ENCODE measurements at places on chromosomes 12 and 14.
A peak's percentile ranks its signal among the peaks of the same experiment; 100 is the strongest.

GRCh38 chr12:131058700-131059099 is 105.0 kb downstream of the ADGRD1 start:
- DNase-seq: no peak

- no peak for DNase-seq
Observed at GRCh38 chr14:73718418-73719251, 4.5 kb upstream of the PNMA1 start.

- no peak for DNase-seq
Observed at GRCh38 chr12:127393896-127394295, 873.1 kb upstream of the TMEM132C start.

GRCh38 chr12:83573671-83574070 is 887.0 kb downstream of the TMTC2 start:
- DNase-seq: no peak

DNA sequence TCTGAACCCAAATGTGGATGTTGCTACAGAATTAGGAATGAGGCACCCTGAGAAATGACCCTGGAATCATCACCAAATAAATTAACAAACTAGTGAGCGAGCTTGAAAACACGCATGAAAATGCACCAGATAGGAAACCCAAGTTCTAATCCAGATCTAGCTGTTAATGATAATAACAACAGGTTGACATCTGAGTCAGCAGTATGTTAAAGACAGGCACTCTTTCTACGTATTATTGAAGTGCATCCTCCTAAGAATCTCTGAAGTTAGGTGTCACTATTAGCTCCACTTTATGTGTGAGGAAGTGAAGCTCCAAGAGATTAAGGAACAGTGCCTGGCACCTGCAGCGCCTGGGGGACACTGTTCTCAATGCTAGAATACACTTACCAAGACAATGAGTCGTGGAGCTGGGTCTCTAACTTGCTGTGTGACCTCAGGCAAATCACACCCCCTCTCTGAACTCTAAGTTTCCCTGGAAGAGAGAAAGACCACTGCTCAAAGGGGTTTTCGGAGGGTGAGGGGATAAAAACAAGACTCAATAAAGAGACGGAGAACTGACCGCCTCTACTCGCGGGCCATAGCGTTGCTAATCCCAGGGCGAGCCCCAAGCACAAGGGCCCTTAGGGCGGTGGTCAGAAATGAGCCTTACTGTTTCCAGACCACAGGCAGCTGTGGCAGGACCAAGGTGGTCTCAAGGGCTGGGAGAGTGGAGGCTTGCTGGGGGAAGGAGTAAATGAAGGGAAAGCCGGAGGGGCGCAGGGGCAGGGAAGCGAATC is 2.1 kb downstream of the SLC6A12 start:
- no peak for DNase-seq

DNA sequence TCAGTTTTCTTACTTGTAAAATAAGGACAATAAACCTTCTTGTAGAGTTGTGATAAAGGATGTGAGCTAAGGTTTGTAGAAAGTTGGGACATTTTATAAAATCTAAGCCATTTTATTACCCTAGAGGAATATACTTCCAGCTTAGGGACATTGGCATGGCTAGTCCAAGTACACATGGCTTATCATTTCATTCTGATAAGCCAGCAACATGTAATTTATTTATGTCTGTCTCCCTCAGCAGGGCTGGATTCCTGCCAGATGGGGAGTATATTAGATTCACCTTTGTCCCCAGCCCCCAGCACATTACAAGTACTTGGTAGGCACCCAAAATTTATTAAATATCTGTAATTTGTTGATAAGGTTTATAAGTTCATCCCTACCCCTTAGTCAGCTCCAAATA is 6.3 kb upstream of the ATG14 start:
- DNase-seq: peak; percentile 64

DNA sequence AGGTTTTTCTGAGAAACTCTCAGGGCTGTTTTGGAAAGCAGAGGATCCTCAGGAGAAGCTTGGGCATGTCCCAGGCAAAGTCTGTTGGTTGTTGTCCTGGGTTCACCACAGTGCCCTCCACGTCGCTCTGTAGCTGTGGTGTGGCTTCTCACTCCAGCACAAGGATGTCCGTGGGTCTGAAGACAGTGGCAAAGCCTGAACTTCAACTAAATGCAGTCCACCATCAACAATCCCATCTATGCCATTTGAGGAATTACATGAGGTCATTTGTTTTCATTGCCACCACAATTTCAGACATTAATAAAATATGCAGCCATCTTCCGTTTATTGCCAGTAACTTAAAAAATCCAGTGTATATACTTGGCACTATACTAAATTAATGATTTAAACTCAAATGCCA is 272.1 kb downstream of the LRIG3 start:
- no peak for DNase-seq

DNA sequence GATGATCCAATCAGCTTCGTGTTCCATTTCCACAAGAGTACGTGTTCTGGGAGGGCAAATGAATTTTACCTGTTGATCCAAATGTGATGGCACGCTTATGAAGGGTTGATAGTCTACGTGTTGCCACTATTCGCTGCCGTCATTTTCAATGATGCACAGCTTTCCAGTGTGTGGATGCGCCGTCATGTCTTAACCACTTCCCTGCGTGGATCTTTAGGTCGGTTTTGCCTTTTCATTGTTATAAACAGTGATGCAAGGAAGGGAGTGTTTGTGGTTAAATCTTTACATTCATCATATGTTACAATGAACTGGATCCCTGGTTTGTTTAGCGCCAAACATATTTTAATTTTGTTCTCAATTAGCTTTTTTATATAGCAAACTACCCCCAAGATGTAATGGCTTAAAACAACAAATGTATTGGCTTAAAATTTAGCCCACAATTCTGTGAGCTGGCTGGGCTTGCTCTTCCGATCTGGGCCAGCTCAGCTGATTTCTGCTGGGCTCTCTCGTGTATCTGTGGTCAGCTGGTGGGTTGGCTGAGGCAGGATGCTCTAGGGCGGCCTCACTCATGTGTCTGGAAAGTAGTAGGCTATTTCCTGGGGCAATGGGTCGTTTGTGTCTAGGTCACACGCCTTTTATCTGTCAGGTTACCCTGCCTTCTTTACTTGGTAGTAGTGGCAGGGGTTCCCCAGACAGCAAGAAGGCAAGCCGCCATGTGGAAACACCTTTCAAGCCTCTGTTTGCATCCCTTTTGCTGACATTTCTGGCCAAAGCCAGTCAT is 176.7 kb downstream of the CRADD start:
- no peak for DNase-seq

DNA sequence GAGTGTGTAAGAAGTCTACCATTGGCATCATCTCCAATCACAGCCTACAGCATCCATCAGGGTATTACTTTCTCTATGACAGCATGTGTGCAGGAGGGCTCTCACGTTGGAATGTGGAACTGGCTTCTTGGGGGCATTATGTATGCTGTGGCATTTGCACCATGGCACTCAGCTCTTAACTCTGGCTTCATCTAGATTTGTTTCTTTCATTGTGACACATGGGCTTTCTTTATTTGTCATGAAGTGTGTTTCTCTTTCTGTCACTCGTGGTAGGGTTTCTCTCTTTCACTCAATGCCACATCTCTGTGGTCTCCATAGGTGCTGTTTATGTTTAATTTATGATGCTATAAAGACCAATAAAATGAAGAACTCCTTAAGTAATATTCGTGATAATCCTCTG is 191.2 kb upstream of the GARIN2 start:
- DNase-seq: no peak

GRCh38 chr12:99059824-99060511 is 414.9 kb downstream of the APAF1 start:
- DNase-seq: no peak

GRCh38 chr14:60183741-60184140 is 18.5 kb upstream of the DHRS7 start:
- DNase-seq: peak; percentile 22

DNA sequence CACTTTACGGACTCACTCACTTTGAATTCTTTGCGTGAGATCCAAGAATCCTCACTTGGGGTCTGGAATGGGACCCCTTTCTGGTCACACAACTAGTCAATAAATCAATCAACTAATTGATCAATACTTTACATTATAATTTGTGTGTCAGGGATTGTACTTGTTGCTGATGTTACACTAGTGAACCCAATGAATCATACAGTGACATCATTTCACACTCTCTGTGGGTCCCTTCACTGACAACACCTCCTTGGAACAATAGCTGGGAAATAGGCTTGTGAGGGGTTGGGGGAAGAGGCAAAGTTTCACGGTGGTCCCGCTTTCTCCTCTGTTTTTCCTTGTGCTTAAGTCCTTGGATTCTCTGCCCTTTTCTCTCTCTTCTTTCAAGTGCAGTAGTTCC is 35.0 kb downstream of the TPH2 start:
- DNase-seq: no peak

DNA sequence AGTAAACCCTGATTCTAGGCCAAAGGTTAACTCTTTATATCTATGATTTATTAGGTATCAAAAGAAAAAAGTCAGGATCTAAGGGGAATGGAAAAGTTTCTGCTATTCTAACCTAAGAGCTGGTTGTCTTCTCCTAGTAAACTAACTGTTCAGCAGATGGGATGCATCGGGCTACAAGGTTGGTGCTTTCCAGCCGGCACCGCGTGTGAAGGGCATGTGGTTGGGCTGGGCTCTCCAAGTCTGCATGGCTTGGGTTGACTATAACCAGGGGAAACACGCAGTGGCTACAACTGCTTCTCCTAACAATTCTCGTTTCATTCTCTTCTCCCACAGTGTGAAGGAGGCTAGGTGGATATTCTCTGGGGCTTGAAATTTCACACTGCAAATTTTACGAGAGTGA is 354.5 kb downstream of the APAF1 start:
- DNase-seq: no peak

GRCh38 chr12:74619884-74620283 is 82.2 kb downstream of the ATXN7L3B start:
- no peak for DNase-seq

DNA sequence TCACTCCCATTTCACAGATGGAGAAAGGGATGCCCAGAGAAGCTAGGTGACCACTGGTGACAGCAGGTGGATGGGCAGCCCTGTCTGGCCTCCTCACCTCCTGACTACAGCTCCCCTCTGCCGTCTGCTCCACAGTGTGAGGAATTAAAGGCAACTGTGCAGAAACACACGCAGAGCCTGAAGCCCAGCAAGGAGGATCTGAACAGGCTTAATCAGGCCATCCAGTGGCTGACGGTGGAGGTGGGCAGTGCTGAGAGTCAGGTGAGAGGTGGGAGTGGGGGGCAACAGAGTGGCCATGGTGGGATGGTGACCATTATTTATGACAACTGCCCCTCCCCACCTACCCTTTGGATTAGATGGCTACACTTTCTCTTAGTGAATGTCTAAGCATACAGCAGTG is 1.2 kb downstream of the KRT86 start:
- DNase-seq: no peak

GRCh38 chr14:37081218-37081617 is 91.2 kb downstream of the SLC25A21 start:
- DNase-seq: no peak

GRCh38 chr14:68711561-68712309 is 81.1 kb downstream of the ZFP36L1 start:
- no peak for DNase-seq

DNA sequence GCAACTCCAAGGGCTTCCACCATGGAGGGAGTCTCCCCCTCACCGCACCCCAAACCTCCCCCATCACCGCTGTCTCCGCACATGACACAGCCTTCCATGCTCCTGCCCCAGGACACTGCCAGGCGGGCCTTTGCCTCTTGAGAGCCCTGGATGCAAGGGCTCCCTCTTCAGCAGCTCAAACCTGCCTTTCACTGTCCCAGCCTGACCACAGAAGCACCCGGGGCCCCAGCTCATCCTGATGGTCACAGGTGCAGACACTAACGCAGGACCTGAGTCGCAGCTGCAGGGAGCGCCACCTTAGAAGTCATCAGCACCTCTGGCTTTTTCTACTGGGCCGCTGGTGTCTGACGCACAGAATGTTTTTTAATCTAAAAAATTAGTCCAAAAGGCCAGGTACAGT is 54.0 kb downstream of the SYNE3 start:
- DNase-seq: no peak

- no peak for DNase-seq
Observed at GRCh38 chr12:59093073-59093772, 172.9 kb upstream of the LRIG3 start.

GRCh38 chr14:26794731-26795130 is 196.9 kb upstream of the NOVA1 start:
- no peak for DNase-seq

DNA sequence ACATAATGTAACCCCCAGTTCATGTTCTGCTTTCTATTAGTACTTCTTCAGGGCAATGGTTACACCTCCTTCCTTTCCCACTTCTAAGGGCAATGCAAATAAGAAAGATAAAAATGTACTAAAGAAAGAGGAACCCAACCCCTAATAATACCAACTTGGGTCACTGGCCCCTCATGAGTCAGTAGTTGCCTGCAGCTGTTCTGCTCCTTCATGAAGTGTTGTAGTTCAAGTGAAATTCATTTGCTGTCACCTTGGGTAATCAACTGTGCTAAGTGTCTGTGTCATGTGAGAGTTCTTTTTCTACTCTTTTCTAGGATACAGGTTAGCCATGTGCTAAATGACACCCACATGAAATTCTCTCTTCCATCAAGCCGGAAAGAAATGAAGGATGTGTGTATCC is 91.8 kb downstream of the PLXNC1 start:
- DNase-seq: no peak

DNA sequence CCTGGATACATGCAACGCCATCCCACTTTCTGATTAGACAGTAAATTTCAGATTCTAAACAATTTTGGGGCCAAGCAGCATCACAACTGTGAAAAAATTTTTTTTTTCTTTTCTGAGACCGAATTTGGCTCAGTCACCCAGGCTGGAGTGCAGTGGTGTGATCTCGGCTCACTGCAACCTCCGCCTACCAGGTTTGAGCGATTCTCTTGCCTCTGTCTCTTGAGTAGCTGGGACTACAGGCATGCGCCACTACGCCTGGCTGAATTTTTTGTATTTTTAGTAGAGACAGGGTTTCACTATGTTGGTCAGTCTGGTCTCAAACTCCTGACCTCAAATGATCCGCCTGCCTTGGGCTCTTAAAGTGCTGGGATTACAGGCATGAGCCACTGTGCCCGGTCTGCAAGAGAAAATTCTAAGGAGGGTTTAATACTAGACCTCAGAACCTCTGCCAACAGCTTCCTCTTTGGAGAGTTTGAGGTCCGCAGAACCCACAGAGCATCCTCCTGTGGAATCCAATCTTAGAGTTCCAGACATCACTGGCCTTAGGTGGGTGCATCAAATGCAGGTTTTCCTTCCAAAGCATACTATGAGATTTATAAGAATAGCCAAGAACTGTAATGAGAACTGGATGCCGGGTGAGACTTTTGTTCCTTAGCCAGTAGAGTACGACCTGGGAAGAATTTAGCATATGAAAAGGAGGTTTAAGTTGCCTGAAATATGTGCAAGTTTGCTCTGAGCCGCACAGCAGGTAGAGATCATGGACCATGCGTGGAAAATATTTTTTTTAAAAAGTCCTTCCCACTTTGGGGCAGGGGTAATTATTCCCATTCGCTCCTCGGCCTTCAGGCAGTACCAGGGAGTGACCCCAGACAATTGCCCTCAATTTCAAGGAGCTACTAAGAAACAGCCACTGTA is 7.8 kb upstream of the PHC1 start:
- no peak for DNase-seq

- DNase-seq: no peak
Observed at GRCh38 chr14:100104523-100105300, 39.5 kb downstream of the EVL start.
